ENCODE measurements at places on chromosomes 2 and 18. TPM values are rescaled to one million over a fixed set of nuclear protein-coding genes. Genes with fewer than 3 reads are reported as not detected.

Gene PRKD3
- 19.9 TPM for polyA plus RNA-seq

Gene WNT6
- polyA plus RNA-seq = not detected

DNA sequence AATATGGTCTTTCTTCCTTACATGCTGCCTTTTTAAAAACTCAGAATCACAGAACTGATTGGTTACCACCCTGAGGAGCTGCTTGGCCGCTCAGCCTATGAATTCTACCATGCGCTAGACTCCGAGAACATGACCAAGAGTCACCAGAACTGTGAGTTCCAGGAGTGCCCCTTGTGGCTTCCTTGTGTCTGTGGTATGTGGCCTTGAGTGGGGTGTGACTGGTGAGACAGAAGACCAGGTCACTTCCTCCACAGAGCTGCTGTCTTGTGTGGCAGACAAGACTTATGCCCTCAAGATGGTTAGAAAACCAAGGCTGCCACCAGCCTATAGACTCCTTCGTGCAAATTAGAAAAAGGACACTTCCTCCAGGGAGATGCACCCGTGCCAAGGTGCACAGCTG, 72.6 kb downstream of the EPAS1 start:
- DNase-seq = no peak

DNA sequence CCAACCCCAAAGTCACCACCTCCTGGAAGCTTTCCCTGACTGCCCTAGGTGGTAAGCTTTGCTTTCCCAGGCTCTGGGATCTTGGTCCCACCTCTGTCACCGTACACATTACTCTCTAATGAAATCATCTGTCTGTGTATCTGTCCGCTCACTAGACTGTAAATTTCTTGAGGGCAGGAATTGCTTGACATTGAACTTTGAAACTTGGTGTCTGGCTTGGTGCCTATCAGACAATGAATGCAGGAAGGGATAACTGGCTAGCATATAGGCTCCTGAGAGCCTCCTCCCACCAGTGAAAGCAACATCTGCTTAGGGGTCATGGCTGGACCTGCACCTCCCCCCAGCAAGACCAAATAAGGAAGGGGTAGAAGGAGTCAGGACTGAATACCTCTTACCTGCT, 155.7 kb downstream of the TNS1 start:
- no peak for DNase-seq

- DNase-seq = no peak
Measured at GRCh38 chr18:22668496-22668895, 250.8 kb upstream of the CTAGE1 start.

Measured in keratinocyte (primary cell).